Epithelial cell of prostate (primary cell): ENCODE measurements at places on chromosomes 1 and 21.

DNA sequence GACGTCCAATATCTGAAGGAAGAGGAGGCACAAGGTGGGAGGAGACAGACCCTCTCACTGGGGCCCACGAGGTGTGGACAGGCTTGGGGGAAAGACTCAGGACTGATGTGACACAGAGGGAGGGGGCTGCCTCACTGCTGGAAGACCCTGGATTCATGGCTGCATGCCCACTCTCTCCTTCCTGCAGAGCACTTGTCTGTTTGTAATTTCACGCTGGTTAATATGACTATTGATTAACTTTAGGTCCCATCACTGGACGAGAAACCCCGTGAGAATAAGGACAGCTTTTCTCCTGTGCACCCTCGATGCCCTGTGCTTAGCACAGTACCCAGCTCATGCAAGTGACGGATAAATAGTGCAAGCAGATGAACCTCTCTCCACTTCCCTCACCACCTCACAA lies 35.1 kb downstream of the CACNA1S start:
- DNase-seq: no peak

- DNase-seq: no peak
Observed at GRCh38 chr1:221025956-221026355, 146.7 kb downstream of the HLX start.

- DNase-seq: peak; percentile 29
Observed at GRCh38 chr1:40185951-40186864, 25.0 kb downstream of the RLF start.

GRCh38 chr21:36717976-36718375 lies 19.1 kb downstream of the SIM2 start:
- no peak for DNase-seq

GRCh38 chr1:183515002-183515689 lies 42.8 kb downstream of the SMG7 start:
- DNase-seq: peak; percentile 63

DNA sequence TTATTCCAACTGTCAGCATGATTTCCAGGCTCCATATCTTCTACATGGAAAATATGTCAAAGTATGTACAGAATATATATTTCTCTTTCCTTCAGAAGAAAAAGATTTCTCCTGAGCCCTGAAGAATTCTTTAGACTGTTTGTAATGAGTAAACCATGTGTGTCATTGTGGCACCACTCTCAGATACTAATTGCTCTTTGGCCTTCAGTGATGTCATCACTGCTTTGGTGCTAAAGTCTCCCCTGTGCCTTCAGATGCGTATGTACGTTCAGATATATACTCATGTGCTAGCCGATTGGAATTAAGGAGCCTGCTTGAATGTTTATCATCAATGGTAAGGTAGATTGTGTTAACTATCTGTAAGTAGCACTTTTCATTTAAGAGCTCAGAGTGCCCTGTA lies 20.6 kb upstream of the NBL1 start:
- no peak for DNase-seq

DNA sequence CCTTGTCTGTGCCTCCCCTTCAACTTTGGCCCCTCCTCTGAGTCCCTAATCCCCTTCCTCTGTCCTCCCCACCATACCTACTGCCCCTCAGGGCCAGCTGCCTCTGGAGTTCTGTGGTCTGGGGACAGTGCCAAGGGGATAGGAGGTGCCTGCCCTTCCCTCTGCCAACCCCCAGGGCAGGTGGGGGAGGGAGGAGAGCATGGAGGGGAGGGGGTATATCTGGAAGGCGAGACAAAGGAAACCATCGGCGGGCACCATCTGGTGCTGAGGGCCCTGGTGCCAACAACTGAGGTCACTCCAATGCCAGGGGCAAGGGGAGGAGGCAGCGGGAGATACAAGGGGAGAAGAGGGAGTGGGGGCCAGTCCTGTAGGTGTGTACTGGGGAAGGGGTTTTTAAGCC lies 9.6 kb downstream of the RAB25 start:
- no peak for DNase-seq

- DNase-seq: no peak
Observed at GRCh38 chr1:205275133-205275532, 46.4 kb downstream of the NUAK2 start.

DNA sequence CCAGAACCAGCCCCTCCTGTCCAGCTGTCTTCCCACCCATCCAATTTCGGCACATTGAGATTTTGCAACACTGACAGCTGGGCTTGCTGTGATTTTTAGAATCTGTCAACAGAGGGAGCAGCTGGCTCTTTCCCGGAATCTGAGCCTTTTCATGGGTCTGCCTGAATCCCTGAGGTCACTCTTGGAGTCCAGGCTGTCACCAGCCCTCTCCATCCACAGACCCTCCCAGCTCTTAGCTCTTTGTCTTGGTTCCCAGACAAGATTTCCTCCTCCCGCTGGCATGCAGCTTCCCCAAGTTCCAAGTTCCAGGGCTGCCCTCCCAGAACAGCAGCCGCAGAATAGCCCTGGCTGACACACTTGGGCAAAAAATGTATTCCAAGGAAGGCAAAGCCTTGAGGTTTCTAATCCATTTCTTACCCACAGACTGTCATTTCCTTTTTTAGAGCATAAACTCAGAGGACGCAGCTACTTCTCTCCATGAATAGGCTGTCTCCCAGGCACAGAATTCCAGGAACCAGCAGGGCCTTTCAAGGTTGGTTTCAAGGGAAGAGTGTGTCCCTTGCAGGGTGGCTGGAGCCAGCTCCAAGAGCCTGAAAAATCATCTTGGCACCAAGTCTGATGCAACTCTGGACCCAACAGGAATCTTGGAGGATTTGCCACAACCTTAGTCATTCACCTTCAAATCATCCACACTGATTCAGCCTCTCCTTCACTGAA lies 7.1 kb upstream of the TMEM61 start:
- DNase-seq: no peak
